Smooth muscle cell of the brain vasculature (primary cell): ENCODE measurements at places on chromosomes 16 and 17.

GRCh38 chr16:85220125-85220839 is 108.0 kb upstream of the CIBAR2 start:
- DNase-seq: peak; percentile 84

DNA sequence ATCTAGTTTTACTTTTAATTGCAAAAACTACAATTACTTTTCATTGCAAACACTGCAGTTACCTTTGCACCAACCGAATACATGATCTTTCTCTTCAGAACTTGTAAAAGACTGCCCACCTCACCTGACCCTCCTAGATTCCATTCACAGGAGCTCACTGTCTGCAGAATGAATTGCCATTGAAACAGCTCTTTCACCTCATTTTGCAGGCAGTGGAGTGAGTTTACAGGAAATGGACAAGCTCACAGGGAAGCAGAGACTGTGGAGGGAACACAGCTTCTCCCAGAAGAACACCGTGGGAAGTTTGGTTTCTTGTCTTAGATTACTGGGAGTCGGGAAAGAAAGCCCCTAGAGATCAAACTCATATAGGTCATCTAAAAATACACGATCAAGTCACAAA is 439.7 kb upstream of the RBFOX1 start:
- DNase-seq: no peak

DNA sequence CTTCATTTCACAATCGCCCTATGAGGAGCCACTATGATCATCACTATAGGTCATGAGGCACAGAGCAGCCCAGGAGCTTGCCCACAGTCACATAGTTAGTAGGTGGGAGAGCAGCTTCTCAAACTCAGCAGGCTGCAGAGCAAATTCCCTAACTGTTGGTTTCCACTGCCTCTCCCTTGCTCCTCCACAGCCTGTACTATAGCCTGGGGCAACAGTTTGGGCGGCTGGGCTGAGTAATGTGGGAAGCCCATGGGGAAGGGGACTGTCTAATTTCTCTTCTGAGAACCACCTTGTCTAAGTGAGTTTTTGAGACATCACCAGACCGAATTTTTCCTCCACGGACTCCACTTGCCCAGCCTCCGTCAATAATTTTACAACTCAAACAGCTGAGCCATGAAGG is 73.4 kb upstream of the GPR139 start:
- no peak for DNase-seq

DNA sequence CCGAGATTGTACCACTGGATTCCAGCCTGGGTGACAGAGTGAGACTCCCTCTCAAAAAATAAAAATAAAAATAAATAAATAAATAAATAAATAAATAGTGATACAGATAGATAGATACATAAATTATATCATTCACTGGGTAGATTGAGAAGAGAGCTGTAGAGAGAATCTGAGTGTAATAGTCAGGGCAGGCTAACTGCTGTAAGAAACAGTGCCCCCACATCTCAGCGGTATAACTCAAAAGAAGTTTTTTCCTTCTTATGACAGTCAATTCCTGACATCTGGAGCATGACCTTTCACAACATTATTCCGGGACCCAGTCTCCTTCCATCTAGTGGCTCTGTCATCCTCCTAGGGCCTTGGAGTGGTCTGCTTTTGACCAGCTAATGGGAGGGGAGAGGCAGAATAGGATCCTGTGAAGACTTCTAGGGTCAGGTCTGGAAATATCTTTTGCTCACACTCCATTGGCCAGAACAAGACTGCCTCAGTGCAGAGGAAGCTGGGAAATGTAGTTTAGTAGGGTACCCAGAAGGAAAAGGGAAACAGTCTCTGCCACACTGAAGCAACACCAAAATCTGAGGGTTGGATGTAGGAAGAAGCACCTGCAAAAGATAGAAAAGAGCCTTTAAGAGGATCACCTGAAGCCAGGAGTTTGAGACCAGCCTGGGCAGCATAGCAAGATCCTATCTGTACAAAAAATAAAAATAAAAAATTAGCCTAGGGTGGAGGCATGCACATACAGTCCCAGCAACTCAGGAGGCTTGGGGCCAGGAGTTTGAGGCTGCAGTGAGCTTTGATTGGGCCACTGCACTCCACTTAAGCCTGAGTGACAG is 3.0 kb upstream of the QPRT start:
- no peak for DNase-seq

GRCh38 chr16:19810817-19811731 is 73.6 kb downstream of the GPRC5B start:
- DNase-seq: no peak

- no peak for DNase-seq
These were observed 3.2 kb downstream of the SOST start for GRCh38 chr17:43755389-43755875.

GRCh38 chr16:80570106-80570478 is 29.3 kb downstream of the DYNLRB2 start:
- no peak for DNase-seq

- no peak for DNase-seq
These were observed 5.1 kb downstream of the CLEC16A start for GRCh38 chr16:10949424-10949970.

DNA sequence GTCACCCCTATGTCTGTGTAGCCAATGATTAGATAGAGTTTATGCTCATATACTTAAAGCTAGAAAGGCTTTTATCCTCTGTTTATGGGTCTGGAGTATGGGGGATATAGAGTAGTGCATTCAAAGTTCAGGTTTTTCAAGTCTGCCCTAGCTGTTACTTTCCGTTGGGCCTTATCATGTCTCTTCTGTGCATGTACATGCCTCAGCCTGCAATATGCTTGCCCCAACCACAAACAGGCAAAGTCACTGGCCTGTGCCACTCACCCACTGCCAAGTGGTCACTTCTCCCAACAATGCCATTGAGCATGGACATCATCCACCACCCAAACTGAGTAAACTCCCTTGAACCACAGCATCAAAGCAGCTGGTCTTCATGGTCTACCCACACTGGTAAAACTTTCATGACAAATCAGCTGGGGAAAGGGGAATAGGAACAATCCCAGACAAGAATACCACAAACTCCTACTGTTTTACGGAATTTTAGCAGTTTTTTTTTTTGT is 70.3 kb upstream of the C17orf78 start:
- no peak for DNase-seq

- no peak for DNase-seq
These were observed 561 bp downstream of the ZNF423 start for GRCh38 chr16:49855280-49855821.

DNA sequence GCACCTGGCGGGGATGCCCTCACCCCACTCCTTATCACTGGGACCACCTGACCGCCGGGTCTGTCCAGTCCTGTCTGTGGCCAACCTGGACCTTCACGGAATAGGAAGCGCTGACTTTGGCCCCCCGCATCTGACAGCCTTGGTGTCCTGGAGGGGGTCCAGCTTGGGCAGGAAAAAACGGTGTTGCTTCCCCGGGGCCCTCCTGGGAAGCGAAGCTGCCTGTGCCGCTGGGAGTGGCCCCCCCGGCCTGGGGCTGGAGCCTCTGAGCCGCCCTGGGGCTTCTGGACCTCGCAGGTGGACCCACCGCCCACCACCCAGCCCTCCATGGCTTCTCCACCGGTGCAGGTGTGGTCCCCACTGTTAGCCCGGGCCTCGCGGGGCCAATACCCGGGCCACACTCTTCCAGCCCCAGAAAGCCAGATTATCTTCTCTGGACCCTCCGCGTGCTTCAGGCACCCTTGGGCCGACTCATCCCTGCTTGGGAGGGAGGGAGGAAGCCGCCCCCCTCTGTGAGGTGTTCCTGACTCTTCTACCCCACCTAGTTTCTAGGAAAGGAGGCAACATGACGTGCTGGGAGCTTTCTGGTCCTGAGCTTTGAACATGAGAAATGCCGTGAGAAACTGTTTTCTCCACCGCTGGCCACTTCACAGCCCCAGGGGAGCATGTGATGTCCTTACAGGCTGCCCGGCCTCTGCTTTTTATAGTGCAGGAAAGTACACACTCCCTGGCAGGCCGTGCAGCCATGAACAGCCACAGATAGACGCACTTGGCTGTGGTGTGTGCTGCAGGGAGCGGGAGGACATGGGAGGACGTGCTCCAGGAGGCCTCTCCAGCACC is 1.1 kb downstream of the C1QTNF1 start:
- DNase-seq: no peak

- no peak for DNase-seq
These were observed 114.0 kb downstream of the PRKCB start for GRCh38 chr16:23949630-23950290.

DNA sequence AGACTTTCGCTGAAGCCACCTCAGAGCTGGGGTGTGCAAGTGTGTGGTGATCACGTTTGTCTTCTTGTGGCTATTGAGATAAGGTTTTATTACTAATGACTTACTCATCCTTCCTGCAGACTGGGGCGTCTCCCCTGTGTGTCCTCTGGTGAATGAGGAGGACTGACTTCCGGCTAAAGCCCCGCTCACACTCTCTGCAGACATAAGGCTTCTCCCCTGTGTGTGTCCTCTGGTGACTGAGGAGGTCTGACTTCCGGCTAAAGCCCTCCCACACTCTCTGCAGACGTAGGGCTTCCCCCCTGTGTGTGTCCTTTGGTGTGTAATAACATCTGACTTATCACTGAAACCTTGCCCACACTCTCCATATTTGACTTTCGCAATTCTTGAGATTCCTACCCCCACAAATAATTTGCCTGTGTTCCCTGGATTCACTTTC is 19.4 kb downstream of the PRDM7 start:
- no peak for DNase-seq

DNA sequence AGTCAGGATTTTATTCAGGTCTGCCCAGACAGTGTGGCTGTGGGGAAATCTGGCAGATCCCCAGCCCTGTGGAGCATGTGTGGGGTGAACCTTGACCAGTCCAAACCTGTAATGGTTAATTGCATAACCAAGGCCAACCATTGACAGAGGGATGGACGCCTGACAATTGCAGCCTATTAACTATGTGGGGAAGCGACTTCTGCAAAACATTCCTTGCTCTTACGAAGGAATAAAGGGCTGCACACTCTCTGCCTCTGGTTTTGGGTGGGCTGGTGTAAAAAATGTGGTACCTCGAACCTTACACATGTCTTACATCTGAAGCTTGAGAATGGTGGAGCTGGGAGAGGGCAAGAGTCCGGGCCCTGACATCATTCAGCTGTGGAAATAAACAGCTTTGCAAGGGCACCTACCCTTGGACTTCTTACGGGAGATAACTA is 35.8 kb downstream of the MAF start:
- DNase-seq: no peak

GRCh38 chr16:65600629-65601028 is 478.8 kb upstream of the CDH11 start:
- no peak for DNase-seq

DNA sequence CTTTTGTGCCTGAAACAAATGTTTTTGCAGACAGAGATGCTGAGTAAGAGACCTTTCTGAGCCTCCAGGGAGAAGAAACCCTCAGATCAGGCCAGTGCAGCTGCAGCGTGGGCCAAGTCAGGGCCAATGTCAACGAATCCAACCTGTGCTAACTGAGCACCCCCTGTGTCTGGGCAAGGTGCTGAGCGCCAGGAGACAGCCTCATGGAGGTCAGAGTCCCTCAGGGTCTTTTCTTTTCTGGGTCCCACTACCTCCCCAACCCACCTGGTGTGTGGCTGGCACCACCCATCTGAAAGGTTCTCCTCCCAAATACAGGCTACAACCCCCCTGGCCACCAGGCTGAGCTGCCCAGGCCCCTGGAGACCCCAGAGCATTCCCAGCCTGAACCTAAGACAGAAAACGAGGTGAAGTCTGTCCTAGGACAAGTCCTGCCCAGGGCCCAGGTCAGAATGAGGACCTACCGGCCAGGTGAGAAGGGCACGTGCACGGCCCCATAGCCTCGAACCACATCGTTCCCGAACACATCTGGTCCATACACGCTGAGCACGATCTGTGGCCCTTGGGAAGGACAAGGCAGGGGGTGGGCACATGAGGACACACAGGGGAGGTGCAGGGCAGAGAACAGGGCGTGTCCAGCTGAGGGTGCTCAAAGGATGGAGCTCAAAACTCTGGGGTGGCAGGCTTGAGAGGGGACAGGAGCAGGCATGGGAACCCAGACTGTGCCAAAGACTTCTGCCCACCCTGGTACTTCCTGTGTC is 15.0 kb downstream of the B9D1 start:
- DNase-seq: no peak

DNA sequence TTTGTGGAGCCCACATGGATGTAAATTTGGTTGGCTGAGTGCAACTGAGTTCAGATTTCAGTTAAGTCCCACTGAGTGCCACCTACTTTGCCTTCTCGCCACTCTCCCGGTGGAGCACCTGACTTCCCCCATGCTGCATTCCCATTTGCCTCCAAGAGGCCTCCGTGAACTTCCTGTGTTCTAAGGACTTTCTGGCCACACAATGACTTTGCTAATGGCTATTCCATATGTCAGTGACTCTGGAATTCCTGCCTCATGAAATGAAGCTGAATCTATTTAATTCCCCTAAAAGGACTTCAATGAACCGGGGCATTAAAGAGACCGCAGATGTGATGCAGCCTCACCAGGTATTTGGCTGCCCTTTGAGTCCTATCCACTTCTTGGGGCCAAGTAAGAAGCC is 29.9 kb downstream of the ABCC12 start:
- no peak for DNase-seq

GRCh38 chr17:4733073-4733531 is 1.9 kb downstream of the MED11 start:
- DNase-seq: no peak
